ENCODE measurements at places on chromosomes 7 and 10.

DNA sequence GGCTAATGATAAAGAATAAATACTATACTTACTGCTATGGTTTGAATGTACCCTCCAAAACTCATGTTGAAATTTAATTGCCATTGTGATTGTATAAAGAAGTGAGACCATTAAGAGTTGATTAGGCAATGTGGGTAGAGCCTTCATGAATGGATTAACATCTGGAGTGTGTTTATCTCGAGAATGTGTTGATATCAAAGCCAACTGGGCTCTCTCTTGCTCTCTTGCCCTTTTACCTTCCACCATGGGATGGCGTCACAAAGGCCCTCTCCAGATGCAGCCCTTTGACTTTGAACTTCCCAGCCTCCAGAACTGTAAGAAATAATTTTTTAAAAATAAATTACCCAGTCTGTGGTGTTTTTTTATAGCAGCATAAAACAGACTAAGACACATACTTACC lies 50.1 kb upstream of the GHITM start:
- DNase-seq: no peak

DNA sequence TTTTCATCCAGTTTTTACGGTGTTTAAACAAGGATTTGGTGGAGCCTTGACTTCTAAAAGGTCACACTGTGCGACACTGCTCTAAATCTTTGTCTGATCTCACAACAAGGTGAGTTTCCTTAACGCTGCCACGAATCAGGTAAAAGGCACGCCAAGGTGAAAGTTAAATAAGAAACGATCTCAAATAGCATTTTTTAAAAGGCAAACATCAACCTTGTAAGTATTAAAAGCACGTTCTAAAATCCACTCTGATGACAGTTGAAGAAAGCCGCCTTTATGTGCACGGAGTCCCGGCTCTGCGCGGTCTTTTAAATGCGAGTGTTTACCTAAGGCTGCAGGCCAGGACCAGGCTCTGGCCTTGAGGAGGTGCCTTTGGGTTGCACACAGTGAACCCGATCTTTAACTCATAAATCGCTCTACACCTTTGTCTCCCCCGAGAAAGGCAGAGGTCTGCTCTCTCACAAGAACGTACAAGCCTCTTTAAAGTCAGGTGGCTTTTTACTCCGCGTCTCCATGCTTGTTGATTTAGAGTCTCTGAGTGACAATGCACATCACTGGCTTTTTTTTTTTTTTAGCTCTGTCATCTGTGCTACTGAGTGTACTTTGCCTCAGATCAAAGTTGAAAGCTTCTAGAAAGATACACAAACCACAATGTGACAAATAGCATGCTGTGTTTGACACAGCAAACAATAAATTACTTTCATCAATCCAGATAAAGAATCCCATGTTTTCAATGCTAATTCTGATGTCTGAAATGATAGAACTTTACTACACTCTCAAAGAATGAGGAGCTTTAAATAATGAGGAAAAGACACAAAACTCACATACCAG lies 25.9 kb upstream of the RNF32 start:
- no peak for DNase-seq

DNA sequence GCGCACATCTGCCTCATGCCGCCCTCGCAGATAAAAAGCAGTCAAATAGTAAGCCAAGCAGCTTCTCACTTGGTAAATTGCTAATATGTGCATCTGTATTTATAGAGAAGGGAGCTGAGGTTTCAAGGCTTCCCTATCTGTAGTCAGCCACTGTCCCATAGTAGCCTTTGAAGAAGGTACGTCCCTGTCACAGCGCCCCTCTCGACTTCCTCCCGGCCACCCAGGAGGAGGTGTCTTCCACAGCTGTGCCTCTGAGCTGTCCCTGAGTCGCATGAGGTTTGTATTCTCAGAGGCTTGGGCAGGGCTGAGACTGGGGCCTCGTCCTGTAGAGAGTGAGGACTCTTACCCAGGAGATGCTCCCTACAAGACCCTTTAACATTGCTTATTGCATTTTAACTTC lies 49.0 kb downstream of the SPOCK2 start:
- no peak for DNase-seq

DNA sequence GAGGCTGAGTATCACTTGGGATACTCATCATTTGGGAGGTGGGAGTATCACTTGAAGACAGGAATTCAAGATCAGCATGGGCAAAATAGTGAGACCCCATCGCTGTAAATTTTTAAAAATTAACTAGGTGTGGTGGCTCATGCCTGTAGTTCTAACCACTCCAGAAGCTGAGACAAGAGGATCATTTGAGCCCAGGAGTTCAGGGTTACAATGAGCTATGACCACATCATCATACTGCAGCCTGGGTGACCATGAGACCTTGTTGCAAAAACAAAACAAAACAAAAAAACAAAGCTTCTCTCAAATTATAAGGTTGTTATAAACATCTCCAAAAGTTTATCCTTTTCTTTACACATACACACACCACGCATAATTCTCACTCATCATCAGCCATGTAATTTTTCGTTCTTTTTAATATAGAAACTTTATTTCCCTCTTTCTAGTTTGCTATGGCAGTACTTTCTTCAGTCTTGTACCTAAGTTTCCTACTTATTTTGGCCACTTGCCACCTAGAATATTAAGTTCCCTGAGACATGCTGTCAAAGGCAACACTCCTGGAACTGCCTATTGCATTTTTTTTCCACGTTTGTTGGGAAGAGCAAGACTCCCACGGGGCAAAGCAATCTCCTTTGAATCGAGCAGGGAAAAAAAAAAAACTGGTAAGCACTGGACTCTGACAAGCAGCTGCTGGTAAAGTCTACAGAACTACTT lies 37.1 kb downstream of the SKIDA1 start:
- DNase-seq: no peak
